ENCODE measurements at places on chromosomes 6 and 20.
A peak's percentile ranks its signal among the peaks of the same experiment; 100 is the strongest.

DNA sequence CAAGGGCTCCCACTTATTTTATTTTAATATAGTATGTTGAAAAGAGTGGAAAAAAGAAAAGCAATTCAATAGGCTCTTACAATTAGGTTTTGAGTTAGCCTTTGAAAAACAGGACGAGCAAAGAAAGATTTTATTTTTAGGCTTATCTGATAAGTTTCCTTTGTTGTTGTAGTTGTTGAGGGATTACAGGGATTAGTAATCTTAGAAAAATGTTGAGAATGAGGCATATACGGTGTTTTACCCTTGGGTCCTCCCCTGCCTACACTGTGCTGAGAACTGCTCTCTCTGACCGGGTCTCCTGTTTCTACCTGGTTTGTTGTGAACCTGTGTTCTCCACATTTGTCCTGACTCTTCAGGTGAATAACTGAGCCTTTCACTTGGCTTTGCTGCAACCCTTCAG, 16.7 kb downstream of the TRAPPC3L start:
- DNase-seq = no peak

GRCh38 chr6:11493974-11494373, 43.6 kb upstream of the TMEM170B start:
- DNase-seq = no peak

- no peak for DNase-seq
These were observed 75.6 kb downstream of the PRND start for GRCh38 chr20:4797275-4797674.

DNA sequence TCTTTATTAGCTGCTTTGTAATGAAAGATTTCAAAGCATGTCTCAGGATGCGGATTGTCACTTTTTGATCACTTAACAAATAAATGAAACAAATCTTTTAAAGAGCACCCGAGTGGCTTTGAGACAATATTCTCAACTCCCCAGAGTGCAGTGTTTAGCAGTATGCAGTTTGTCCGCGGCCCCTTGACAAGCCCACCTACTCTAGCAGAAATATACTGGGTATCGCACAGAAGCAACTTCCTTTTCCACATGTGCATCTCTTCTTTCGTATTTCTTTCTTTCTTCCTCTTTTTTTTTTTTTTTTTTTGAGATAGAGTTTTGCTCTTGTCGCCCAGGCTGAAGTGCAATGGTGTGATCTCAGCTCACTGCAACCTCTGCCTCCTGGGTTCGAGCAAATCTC, 84.5 kb upstream of the FAM184A start:
- DNase-seq = no peak

GRCh38 chr20:54293526-54293925, 85.6 kb downstream of the PFDN4 start:
- DNase-seq = no peak

DNA sequence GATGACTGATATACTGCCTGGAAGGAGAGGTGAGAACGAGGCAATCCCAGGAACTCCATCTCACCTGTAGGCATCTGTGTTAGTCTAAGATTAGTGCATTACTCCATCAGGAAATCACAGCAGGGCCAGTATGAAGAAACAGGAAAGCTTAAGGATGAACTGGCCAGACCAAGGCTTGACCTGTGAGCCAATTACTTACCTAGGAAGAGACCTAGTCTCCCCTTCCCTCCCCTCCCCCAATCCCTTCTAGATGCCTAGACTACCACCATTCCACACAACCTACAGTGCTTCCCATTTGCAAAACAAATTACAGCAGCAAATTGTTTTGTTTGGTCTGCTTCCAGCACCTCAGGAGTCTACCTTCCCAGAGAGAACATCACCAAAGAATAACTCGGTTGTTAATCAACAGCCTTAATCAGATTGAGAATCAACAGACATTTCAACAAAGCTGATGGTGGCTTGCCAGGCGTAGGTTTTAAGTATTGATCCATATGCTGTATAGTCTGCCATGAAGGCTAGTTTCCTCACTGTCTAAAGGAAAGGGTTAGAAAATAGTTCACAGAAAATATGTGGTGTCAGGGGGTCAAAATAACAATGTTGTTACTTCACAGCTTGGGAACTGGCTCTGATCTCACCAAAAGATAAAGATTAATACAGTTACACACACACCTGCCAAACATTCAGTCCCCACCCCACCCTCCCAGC, 10.1 kb downstream of the PKHD1 start:
- DNase-seq = no peak

DNA sequence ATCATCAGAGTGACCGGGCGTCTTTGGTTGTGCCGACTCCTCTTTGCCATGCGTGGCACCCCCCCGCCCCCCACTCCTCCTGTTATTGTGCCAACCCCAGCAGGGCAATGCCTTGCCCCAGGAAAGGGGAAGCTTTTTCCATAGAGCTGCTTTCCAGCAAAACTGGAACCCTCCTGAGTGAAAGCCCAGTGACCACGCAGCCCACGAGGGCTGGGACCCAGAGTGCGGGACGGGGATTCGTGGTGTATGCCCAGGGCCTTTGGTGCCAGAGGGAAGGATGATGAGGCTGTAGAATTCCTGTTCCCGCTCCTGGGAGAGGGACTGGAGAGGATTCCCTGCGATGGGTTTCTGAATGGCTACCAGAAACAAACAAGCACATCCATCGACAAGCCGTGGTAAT, 116.8 kb upstream of the BACH2 start:
- no peak for DNase-seq

DNA sequence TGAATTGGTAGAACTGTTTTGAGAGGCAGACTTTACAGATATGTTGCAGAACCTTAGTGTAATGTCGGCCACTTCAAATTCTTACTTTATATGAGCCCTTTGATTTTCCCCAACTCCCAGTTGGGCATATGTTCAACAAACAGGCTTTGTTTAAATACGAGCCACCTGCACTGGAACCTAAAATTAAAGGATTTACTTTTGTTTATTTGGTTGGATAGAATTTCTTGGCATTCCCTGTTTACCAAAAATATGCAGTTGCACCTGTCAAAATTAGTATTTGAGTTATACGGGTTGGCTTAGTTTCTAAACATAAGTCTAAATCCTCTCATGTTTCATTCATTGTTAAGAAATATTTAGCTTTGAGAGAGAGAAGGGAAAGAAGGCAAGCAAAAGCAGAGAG, 2.4 kb upstream of the GLYATL3 start:
- DNase-seq = no peak

- DNase-seq = no peak
These were observed 99.5 kb downstream of the KLHL32 start for GRCh38 chr6:97023982-97024381.

DNA sequence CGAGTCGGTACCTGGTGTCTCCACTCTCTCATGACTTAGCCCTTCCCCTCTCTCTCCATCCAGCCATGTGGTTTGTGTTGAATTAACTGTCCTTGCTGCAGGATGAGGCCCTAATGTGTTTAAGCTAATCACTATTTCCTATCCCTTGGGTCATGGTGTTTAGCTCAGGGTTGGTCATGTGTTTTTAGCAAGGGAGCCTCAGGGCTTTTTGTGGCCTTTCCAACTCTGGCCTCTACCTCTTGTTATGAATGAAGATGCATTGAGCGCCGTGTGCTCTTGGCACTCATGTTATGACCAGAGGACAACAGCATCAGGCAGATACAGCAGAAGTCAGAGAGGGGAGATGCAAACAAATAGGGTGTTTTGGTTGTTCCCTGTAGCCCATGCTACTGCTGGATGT, 674.2 kb upstream of the FLRT3 start:
- DNase-seq = no peak

- no peak for DNase-seq
These were observed 93.0 kb downstream of the ADTRP start for GRCh38 chr6:11685481-11686093.

- no peak for DNase-seq
These were observed 70.4 kb upstream of the SLC2A12 start for GRCh38 chr6:134122775-134123174.

DNA sequence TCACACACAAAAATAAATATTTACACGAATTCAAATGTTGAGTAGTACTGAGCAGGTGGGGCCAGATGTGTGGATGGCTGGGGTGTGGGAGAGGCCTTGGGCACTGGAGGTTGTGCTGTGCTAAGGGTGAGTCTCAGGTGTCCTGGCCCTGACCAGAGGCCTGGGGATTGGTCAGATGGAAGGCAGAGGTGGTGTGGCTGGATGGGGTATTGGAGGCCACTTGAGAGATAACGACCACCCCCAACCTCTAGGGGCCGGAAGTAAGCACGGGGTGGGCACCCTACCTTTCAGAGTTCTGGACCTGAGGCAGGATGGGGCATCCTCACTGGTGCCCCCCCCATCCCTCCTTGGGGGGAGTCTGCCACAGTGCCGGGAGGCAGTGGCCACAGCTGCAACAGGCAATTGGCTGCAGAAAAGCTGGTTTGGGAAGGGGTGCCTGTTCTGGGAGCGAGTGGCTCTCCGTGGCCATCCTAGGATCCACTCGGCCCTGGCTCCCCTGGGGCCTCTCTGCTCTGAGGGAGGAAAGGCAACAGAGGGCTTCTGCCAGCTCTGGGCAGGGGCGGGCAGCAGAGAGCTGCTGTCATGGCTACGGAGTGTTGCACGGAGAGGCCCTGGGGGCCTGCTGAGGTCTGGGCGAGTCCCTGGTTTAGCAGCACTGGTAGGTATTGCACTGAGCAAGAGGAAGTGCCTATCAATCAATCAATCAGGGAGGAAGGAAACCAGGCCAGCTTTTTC, 87.6 kb downstream of the ASXL1 start:
- DNase-seq = no peak

GRCh38 chr6:74434171-74434570, 738.2 kb downstream of the CD109 start:
- no peak for DNase-seq

- DNase-seq = no peak
These were observed 165.0 kb upstream of the PLCB4 start for GRCh38 chr20:8903655-8904605.

GRCh38 chr6:11224252-11224965, 8.1 kb downstream of the NEDD9 start:
- DNase-seq = peak; percentile 76

DNA sequence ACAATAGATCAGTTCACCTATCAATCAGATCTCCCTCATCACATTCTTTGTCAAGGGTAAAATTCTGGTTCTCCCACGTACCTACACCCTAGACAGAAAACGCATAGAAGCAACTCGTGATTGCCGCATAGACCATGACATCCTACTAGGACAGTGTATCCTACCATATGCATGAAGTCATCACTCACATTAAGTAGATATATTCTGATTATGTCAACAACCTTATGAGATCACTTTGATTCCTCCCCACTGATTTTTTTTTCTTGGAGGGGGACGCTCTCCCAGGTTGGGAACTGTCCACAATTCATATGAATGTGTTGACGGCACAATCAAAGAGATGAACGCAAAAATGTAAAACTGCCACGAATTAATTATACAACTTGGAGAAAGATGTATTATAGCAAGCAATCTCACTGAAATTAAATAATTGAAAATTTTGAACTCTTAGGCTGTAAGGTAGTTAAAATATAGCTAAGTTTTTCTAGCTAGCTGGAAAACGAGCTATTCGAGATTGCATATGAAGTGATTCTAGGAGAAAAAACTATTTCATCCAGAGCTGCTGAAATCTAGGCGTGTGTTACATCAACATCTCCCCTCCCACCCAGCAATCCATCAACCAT, 82.5 kb upstream of the CCDC28A start:
- no peak for DNase-seq

Measured in CD8-positive, alpha-beta memory T cell (primary cell).